Chondrocyte (in vitro differentiated cells): ENCODE measurements at places on chromosomes 2 and 18. TPM values are rescaled to one million over a fixed set of nuclear protein-coding genes. Genes with fewer than 3 reads are reported as not detected.
A peak's percentile ranks its signal among the peaks of the same experiment; 100 is the strongest.

Gene RAX
- not detected in 3 replicates for total RNA-seq

Gene WDR33
- 33.3 to 45.6 TPM (median 37.2 TPM) in 3 replicates for total RNA-seq

Gene REG3G
- not detected in 3 replicates for total RNA-seq

Gene LYPD6B
- 0.36 to 1.2 TPM in 2 of 3 replicates, not detected in the other for total RNA-seq

- no peaks in the 10 kb centered on the region for H3K27me3 ChIP-seq
- H3K36me3 ChIP-seq = no peaks in the 10 kb centered on the region
- no peak overlapping the region for H3K4me3 ChIP-seq
These were observed 682.4 kb downstream of the DPP10 start for GRCh38 chr2:115124817-115125216.

DNA sequence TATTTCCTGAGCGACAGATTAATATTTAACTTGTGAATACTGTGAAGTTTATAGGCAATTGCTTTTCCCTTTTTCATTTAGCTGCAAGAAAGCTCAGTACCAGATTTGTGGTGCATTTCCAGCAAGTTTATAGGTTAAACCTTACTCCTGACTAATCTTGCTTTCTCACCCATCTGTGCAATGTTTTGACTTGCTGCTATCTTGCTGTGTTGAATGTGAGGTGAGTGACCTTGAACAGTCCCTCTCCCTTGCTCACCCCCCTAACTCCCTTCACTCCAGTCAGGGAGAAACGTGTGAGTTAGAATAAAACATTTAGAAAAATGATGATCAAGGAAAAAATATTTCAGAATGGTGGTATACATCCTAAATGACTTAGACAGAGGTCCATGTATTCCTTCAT lies 39.8 kb upstream of the PARD3B start:
- no peak overlapping the region for H3K4me3 ChIP-seq
- no peak for DNase-seq
- H3K36me3 ChIP-seq = no peaks in the 10 kb centered on the region
- peaks cover 14% of the 10 kb centered on the region for H3K4me1 ChIP-seq
- peak overlapping the region; percentile 75 for H3K27ac ChIP-seq

DNA sequence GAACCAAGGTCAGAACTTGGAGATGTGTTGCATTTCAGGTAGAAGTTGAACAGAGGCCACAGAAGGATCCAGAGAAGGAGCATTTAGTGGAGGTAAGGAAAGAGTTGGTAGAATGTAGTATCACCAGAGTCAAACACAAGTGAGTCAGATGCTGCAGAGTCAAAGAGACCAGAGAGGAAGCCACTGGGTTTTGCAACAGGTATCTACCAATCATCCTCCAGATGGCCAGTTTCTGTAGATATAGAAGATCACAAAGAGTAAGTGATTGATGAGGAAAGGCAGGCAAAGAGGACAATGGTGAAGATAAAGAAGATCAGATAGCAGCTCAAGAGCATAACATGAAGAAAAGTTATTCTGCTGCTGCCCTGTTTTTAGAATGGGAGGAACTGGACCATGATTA lies 75.9 kb downstream of the GTF3C3 start:
- peaks cover 10% of the 10 kb centered on the region for H3K4me1 ChIP-seq
- peaks cover 2% of the 10 kb centered on the region for H3K36me3 ChIP-seq
- no peak overlapping the region for H3K27ac ChIP-seq

GRCh38 chr2:85457877-85458316 lies 39.4 kb downstream of the SH2D6 start:
- no peaks in the 10 kb centered on the region for H3K36me3 ChIP-seq
- no peak for DNase-seq
- peaks cover 2% of the 10 kb centered on the region for H3K27me3 ChIP-seq
- no peaks in the 10 kb centered on the region for H3K4me1 ChIP-seq

GRCh38 chr18:27797484-27797883 lies 379.4 kb downstream of the CDH2 start:
- peaks cover 13% of the 10 kb centered on the region for H3K4me1 ChIP-seq
- no peaks in the 10 kb centered on the region for H3K27me3 ChIP-seq
- H3K36me3 ChIP-seq = no peaks in the 10 kb centered on the region
- no peak overlapping the region for H3K27ac ChIP-seq

DNA sequence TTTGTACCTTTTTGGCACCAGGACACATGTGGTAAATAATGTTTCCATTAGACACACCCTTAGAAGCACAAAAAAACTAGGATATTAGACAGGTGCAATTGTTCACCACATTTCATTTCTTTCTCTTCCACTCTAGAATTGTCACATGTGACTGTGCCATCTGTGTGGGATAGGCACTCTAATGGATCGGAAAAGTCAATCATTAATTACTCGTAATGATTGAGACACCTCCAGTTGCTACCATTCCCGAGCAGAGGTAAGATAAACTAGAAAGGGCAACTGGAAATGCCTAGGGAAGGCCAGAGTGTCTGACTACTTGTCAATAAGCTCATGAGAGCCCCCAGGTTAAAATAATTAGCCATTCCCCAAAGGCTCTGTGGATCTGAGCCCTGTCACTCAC lies 59.9 kb downstream of the METTL4 start:
- no peaks in the 10 kb centered on the region for H3K27me3 ChIP-seq
- no peak overlapping the region for H3K27ac ChIP-seq
- H3K4me1 ChIP-seq = peaks cover 28% of the 10 kb centered on the region
- DNase-seq = no peak
- no peak overlapping the region for H3K4me3 ChIP-seq

DNA sequence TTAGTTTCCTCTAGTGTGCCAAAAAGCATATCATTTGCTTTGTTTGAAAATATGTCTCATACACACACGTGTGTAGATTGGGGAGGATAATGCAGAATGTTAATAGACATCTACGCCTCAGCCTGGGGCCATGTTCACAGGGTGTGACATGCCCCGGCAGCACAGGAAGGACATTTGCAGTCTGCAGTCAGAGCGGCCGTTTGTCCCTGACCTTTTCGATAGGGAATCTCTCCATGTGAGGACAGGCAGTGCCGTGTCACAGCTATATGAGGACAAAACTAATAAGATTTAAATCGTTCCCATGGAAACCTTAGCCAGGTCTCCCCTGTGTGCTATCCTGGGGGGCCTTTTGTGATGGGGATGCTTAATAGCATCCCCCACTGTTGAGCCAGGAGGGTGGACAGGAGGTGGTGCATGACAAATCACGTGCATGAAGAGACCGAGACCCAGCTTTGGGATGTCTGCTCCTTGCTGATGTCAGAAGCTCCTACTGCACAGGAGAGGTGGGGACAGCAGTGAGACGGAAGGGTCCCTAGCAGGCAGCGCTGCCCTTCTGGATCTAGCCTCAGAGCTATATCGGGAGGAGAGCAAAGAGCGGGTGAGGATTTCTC lies 100.6 kb downstream of the RNF144A start:
- peaks cover 31% of the 10 kb centered on the region for H3K4me1 ChIP-seq
- no peak overlapping the region for H3K27ac ChIP-seq
- no peaks in the 10 kb centered on the region for H3K27me3 ChIP-seq
- no peak for DNase-seq
- H3K36me3 ChIP-seq = peaks cover 4% of the 10 kb centered on the region
- no peak overlapping the region for H3K4me3 ChIP-seq

DNA sequence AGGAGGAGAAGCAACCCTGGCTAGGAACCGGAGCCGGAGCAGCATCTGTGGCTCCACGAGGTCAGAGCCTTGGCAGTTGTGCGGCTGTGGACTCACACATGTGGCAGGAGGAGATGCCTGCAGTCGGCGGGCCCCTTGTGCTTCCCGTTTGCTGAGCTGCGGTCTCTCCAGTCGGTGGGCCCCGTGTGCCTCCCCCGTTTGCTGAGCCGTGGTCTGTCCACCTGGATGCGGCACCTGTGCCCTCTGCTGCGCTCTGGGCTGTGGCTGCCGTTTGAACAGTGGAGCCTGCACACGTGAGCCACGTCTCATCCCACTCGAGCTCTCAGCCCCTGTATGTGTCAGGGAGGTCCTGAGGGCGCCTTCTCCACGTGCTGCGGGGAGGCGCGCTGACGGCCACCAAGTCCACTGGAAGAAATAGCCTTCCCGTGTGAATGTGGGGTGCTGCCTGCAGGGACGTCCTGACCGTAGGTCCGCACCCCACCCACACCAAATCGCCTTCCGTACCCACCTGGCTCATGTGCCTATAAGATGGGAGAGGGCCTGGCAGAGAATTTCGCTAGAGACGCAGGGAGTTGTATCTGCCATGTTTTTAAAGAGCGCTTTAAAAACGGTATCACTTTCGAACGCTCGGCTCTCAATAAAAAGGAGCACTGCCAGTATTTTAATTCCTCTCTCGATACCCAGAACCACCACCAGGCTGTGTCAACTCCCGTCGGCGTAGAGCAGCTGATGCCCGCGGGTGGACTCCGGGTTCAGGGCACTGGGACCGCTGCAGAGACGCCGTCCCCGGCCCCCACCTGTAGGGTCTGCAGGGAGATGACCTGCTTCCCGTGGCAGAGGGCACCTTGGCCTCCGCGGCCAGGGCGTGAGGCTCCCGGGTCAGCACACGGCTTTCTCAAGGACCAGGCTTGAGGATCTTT lies 117.0 kb downstream of the NFATC1 start:
- peaks cover 5% of the 10 kb centered on the region for H3K27me3 ChIP-seq
- DNase-seq = peak; percentile 83
- no peaks in the 10 kb centered on the region for H3K36me3 ChIP-seq
- H3K4me1 ChIP-seq = peaks cover 11% of the 10 kb centered on the region
- no peak overlapping the region for H3K27ac ChIP-seq
- no peak overlapping the region for H3K4me3 ChIP-seq

GRCh38 chr2:30185178-30185577 lies 38.4 kb downstream of the YPEL5 start:
- H3K36me3 ChIP-seq = peaks cover 3% of the 10 kb centered on the region
- H3K27me3 ChIP-seq = peaks cover 4% of the 10 kb centered on the region
- H3K27ac ChIP-seq = no peak overlapping the region
- no peaks in the 10 kb centered on the region for H3K4me1 ChIP-seq
